ENCODE measurements at places on chromosomes 2 and 18.

GRCh38 chr18:44841221-44841620 lies 160.5 kb downstream of the SETBP1 start:
- H3K4me3 ChIP-seq: no peak overlapping the region
- H3K27me3 ChIP-seq: no peaks in the 10 kb centered on the region
- no peak for DNase-seq
- H3K27ac ChIP-seq: no peak overlapping the region

- DNase-seq: no peak
- no peak overlapping the region for H3K4me3 ChIP-seq
- H3K27ac ChIP-seq: no peak overlapping the region
- H3K27me3 ChIP-seq: no peaks in the 10 kb centered on the region
- peaks cover 48% of the 10 kb centered on the region for H3K4me1 ChIP-seq
- H3K36me3 ChIP-seq: no peaks in the 10 kb centered on the region
Observed at GRCh38 chr18:23307567-23308295, 145.4 kb upstream of the RIOK3 start.

DNA sequence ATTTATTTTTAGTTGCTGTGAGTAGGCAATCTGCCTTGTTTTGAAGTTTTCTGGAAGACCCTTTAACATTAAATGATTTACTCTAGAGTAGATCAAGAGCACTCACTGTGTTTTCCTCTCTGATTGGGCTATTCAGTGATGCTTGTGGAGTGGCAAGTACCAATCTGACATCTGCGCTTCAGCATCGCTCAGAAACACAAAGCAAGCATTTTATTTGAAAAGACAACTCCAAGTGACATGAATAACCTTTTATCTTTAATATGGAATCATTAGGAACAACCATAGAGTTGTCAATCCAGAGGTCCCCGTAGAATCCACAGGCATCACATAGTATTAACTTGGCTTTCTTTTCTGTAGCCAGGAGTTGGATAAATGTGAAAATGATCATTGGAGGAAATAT lies 114.7 kb downstream of the CPS1 start:
- no peak for DNase-seq
- no peaks in the 10 kb centered on the region for H3K4me1 ChIP-seq
- H3K27ac ChIP-seq: no peak overlapping the region
- no peaks in the 10 kb centered on the region for H3K27me3 ChIP-seq
- no peaks in the 10 kb centered on the region for H3K36me3 ChIP-seq

- no peaks in the 10 kb centered on the region for H3K36me3 ChIP-seq
- no peaks in the 10 kb centered on the region for H3K27me3 ChIP-seq
Observed at GRCh38 chr2:31271851-31272267, 37.9 kb downstream of the EHD3 start.

- H3K36me3 ChIP-seq: no peaks in the 10 kb centered on the region
- H3K27ac ChIP-seq: no peak overlapping the region
- peaks cover 7% of the 10 kb centered on the region for H3K4me1 ChIP-seq
Observed at GRCh38 chr2:455015-455705, 167.3 kb upstream of the ALKAL2 start.

- no peaks in the 10 kb centered on the region for H3K4me1 ChIP-seq
- H3K4me3 ChIP-seq: no peak overlapping the region
Observed at GRCh38 chr2:228369400-228370031, 188.0 kb upstream of the SPHKAP start.
